ENCODE measurements at places on chromosomes 5 and 9.

DNA sequence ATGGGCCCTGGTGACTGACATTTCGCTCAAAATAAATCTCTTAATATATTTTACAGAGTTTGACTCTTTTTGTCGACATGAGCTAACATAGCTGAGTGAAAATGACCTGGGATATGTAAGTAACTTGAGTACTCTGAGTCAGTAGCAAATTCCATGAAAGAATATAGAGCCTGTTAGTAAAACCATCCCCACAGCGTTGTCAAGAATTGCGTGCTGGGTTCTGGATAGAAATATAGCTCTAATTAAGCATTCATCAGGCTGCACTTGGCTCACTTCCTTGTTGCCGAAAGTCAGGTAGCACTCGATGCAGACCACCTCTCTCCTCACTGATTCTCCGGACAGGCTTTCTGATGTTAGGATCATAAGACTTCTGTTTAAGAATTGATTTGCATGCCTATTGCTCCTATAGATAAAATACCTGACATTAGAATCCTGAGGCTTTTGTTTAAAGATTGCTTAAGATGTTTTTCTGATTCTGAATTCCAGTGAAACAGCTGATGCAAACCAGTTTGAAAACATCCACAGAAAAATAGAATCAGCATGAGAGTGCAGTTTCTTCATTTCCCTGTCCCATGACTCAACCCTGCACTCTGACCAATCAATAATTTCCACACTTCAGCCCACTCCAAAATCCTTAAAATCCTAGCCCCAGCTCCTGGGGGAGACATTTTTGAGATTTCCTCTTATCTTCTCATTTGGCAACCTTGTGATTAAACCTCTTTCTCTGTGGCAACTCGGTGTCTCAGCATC, 310.6 kb downstream of the DIRAS2 start:
- DNase-seq, result no peak

DNA sequence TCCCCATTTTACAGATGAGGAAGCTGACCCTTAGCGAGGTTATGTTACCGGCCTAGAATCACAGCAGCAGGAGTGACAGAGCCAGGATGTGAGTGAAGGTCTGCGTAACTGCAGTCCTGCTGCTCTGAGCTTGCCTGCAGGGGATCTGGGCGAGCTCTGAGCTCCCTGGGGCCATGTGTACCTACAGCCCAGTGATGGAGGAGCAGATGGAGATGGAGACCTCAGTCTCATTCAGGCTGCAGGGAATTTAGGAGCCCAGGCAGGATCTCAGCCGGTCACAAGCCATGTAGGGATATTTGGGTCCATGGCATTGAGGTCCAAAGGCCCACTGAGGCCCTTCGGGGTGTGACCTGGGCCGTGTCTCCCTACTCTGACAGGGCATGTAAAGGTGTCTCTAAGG, 170.6 kb downstream of the CACNA1B start:
- DNase-seq, result no peak

DNA sequence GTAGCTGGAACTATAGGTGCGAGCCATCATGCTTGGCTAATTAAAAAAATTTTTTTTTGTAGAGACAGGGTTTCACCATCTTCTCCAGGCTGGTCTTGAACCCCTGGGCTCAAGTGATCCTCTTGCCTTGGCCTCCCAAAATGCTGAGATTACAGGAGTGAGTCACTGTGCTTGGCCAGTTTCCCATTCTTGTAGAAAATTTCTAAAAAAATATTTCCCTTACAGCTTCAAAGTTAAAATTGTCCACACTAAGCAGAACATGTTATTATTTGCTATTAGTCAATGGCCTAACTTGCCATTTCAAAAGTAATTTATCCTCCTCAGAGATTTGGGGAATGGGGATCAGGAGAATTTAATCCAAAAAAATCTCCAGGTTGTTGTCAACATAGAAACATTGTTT, 40.1 kb downstream of the SLC38A9 start:
- DNase-seq, result no peak

- DNase-seq, result no peak
Measured at GRCh38 chr5:155726267-155726666, 600.7 kb upstream of the SGCD start.

DNA sequence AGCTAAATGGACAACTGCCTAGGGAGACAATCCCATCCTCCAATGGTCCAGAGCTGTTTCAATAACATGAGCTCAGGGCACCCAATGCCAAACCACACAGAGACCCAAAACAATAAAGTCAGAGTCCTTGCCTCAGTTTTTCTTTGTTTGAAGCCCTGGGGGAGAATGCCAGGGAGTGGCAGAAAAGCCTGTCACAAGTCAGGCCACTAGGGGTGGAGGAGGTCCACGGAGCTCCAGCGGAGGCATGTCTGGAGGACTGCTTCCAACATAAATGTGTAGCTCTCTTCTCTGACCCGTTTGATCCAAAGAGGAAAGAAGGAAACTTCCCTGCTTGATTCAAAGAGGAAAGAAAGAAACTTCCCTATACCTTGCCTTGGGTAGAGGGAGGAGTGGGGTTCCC, 175.3 kb downstream of the HSPA4 start:
- DNase-seq, result no peak

- no peak for DNase-seq
Measured at GRCh38 chr5:124873188-124873587, 126.7 kb upstream of the ZNF608 start.

GRCh38 chr9:124000161-124000783, 11.3 kb upstream of the LHX2 start:
- DNase-seq, result no peak

DNA sequence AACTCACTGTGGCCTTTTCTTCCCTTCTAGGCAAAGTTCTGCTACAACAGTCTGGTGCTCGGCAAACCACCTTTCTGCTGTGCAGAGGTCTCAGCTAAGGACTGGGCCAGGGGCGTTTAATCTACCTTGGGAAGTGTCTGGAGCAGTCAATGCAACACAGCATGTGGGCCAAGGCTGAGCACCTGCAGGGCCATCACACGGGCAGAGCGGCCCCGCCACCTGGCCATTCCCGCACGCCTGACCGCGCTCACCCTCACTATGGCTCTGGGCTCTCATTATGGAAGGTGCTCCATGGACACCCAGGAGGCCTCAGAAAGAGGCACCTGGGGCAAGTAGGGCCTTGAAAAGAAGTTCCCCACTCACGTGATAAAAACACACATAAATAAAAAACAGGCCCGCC, 65.7 kb upstream of the TBC1D9B start:
- DNase-seq, result no peak

- no peak for DNase-seq
Measured at GRCh38 chr9:113868501-113868900, 7.6 kb upstream of the ZNF618 start.

All from T-helper 1 cell (primary cell).